Fibroblast of gingiva (primary cell): ENCODE measurements at places on chromosomes 2 and 18.

- DNase-seq, result no peak
Measured at GRCh38 chr18:52716973-52717372, 377.0 kb downstream of the DCC start.

DNA sequence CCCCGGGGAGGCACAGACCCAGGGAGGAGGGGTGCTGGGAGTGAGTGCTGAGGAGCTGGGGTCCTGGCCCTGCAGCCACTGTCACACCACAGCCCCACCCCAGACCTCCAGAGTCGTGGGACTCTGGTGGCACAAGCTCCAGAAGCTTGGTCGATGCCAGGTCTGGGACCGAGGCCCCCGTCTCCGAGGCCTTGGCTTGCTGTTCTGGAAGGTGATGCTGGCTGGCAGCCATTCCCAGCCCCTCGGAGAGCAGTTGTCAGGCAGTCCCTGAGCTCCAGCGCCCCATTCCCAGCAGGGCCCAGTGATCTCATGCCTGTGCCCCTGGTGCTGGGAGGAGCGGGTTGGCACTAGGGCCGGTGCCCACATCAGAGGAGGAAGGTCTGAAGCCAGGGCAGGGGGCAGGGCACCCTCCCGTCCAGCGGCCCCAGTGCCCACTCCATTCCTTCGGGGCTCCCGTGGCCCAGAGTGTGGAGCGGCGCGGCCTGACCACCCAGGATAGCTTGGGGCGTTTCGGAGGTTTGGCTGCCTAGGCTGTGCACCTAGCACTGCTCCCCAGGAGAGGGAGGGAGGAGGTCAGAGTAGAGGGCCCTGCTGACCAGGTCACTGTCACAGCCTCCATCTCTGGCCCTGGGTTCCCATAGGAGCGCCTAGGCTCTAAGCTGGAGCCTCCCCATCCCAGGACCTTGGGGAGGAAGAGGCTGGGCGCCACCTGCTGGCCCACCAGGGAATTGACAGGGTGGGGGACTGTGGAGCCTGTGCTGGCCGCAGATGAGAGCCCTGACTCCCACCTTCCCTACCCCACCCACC lies 16.8 kb upstream of the ALPI start:
- no peak for DNase-seq

- DNase-seq, result no peak
Measured at GRCh38 chr2:62811972-62812371, 106.5 kb downstream of the EHBP1 start.

DNA sequence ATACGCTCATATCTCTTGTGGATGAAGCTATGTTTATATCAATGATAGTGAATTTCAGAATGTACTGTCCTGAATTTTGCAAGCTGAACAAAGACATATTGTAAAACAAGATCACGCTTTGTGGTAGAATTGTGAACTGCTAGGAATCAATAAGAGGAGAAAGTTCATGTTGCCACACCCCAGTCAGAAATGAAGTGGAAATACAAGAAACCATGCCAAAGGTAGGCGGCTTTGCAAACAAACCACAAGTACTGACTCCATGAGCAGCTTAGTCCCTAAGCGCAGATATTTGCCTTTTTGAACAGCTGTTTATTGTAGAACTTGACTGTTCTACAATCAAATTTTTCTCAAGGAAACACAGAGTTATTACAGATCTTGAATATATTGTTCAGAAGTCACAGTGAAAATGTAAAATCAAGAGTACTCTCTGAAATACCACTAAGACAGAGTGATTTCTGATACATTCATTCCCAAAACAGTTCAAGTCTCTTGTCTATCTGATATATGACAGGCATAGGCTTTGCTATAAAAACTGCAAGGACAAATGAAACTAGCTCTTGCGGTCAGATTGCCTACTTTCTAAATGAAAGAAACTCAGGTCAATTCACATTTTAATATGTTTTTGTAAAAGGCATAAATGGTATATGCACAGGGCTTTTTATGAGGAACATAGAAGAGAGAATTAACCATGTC lies 120.9 kb upstream of the CDH19 start:
- no peak for DNase-seq

DNA sequence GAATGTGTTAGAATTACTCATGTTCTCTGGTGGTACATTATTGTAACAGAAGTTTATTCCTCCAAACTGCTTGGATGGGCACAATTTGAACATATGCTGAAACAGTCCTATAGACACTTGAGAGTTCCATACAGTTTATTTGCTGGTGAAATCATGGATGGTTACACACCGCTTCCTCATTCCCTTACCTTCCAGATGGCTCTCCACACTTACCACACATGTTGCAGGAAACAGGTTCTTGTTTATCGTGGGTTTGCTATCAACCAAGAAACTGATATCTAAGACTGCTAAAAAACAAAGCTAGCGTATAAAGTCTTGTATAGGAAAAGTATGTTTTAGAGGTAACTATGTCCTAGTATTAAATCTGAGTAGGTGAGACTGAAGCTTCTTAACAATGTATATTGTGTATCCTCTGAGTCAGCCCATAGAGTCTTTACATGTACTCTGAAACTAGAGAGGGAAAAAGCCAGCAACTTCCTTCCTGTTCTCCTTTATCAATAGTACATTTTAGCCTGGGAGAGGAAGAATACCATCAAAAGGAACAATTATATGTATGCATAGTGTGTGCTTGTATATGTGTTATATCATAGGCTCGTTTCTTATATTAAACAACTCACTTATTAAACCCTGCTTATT lies 313.1 kb downstream of the PLCL1 start:
- DNase-seq, result no peak

DNA sequence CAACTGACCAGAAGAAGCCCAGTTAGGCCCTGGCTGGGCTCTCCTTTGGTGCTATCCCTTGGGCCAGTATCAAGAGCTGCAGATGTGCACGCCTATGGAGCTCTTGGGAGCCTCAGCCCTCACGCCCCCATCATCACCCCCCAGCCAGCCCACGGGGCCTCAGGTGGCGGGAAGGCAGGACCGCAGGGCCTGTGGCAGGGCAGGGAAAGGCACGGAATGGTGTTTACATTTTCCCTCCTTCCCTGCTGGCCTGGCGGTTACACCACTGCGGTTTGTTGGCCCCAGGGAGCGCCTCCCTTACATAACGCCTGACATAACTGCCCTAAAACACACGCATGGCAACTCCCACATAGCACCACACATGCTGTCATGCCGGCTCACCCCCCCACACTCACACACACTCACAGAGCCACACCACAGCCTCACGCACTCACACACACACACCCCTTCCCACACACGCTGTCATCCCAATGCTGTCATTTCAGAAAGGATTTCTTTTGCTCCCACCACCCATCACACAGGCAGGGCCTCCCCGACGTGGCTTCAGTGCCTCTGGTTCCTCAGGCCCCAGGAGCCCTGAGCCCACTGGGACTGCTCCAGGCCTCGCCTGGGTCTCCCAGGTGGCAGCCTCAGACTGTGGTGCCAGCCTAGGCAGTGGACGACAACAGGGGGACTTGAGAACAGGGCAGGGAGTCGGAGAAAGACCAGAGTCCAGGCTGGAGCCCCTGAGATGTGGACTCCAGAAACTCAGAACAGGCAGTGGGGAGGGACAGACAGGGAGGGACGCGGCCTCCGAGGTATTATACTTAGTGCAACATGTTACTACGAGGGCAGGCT lies 15.7 kb downstream of the ZFP36L2 start:
- DNase-seq, result peak; percentile 66

DNA sequence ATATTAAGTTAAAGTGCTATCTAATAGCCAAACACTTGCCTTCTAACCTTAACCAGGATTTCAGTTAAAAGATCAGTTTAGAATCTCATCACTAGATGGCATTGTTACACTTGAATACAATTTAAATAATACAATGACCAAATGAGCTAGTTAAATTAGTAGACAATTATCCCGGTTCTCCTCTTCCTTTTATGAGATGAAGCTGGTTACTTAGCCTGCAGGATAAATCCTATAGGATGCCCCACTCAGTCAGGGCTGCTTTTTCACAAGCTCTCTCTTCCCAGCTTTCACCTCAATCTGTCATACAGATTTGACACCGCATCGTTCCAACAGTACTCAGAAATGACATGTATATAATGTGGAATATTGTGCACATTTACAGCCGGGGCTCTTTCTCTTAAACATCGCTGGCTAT lies 678.8 kb downstream of the KCNJ3 start:
- DNase-seq, result peak; percentile 14

GRCh38 chr2:188032306-188032705 lies 259.4 kb upstream of the GULP1 start:
- DNase-seq, result no peak

- no peak for DNase-seq
Measured at GRCh38 chr2:8540552-8541055, 141.3 kb upstream of the ID2 start.

- no peak for DNase-seq
Measured at GRCh38 chr2:74417197-74417596, 4.2 kb downstream of the C2orf81 start.

GRCh38 chr18:45874491-45875184 lies 49.2 kb downstream of the SIGLEC15 start:
- DNase-seq, result no peak
